ENCODE measurements at places on chromosomes 1 and 21. TPM values are rescaled to one million over a fixed set of nuclear protein-coding genes. Genes with fewer than 3 reads are reported as not detected.

ITPKB gene
- total RNA-seq: 7.1 TPM

NUDT17 gene
- total RNA-seq: 1.8 TPM

PRRX1 gene
- total RNA-seq: 307 TPM

DNA sequence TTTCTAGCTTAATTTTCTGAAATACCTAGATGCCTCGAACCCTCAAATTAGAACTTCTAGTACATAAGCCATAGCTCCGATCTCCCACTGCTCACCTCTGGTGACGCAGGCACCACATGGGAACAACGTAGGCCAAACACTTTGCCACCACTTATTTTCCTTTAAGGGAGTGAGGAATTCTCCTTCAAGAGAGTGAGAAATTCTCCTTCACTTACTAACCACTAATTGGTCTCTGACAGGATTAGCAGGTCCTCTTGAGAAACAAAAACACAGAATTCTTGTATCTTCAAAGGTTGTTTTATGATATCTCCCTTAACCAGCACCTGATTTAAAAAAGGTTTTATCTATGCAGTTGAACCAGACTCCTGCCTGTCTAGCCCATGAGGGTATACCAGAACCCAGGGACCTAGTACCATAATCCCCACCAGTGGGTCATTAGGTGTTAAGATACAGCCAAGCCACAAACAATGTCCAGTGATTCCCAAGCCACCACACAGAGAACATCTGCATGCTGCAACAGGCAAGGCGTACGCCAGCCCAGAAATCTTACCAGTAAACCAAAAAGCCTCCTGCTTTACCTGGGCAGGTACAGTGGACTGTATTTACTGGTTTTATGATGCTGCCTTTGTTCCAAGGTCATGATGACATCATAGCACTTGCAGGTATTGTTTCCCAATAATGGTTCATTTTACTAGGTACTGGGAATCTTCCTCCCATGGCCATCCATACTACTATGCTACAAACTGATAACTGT is 20.3 kb upstream of the CXADR start:
- DNase-seq: no peak

DNA sequence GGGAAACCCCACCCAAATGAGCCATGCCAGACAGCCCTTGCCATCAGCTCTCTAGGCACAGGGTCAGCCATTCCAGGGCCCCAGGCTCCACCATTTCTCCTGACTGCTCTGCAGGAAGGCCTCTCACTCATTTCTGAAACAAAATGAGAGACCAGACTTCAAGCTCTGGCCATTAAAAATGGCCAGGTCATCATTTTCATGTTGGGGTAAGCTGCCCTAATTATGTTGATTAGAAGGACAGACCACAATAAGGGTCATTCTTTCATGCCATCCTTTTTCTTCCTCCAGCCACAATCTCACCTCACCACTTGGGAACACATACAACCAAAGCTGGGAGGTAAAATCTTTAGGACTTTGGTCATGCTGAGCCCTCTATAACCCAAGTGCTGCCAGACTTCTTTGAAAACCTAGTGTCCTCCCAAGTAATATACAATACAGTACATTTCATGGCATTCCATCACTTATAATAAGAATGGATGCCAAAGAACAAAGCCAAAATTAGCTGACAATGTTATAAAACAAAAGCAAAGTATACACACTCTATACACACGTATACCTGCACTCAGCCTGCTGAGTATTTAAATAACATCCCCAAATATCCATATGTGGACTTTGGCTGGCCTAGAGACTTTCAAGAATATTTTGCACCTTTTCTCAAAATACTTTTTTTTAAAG is 22.4 kb upstream of the RBBP5 start:
- no peak for DNase-seq

GRCh38 chr21:38503583-38503982 is 5.3 kb upstream of the ERG start:
- DNase-seq: no peak

DNA sequence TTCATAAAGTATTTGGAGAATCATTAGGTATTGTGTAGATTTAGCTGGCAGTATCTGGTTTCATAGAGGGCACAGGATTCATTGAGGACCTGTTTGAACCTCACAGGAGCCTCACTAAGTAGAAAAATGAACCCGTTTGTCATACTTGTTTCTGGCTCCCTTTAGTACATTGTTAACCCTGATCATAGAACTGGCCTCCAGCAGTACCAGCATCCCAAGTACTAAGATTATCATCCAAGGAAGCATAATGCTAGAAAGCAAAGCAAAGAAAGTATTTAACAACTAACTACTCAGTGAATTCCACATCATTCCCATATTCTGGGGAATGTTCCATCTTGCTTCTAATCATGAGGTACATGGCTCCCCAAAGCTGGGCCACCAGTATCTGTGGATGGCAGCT is 54.9 kb downstream of the IVNS1ABP start:
- no peak for DNase-seq

DNA sequence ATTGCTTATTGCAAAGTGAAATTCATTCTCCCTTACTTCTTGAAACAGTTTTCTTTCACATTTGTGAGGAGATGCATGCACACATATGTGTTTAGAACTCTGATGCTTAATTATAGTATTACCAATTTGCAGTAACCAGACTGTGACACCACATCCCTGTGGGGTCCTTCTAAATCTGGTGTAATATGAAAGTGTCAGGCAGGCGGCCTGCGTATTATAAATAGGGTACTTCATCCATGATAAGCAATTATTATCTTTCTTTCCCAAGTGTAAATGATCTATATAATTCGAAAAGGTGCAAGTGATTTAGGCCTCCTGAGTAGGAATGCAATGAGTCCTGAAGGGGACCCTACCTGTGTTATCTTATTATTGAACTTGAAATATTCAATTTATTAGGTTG is 876 bp downstream of the EFCAB7 start:
- no peak for DNase-seq

DNA sequence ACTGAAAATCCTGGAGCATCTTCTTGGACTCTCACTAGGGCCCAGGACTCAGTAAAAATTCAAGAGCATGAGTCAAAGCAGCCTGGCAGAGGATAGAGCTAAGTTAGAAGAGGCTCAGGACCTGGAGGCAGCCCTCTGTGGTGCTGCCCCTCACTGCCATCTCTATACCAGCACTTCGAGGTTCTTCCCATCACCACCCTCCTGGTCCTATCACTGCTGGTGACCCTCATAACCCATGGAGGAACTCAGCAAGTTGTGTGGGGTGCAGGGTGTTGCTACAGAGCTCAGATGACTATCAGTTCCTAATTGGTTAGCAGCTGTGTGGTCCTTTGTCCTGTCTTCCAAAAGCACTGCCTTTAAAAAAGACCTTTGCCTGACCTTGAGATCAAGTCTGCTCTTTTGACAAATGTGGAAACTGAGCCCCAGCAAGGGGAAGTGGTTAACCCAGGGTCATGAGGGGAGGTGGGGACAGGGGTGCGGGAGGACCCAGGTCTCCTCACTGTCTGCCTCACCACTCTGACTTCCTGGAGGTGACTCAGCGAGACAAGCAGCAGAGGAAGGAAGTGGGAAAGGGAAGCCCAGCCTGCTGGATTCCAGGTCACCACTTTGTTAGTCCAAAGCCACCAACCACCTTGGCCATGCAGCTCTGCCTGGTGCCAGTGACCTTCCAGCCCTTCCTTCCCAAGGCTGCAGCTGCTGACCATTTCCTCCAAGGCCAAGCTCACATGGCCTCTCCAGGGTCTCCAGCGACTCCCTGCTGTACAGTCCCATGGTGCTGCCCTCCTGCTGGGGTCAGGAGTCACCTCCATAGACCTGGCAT is 199.4 kb upstream of the EDN2 start:
- no peak for DNase-seq

- DNase-seq: no peak
Measured at GRCh38 chr1:23174426-23175110, 5.9 kb upstream of the LUZP1 start.

GRCh38 chr1:36944883-36945282 is 89.4 kb downstream of the GRIK3 start:
- no peak for DNase-seq

DNA sequence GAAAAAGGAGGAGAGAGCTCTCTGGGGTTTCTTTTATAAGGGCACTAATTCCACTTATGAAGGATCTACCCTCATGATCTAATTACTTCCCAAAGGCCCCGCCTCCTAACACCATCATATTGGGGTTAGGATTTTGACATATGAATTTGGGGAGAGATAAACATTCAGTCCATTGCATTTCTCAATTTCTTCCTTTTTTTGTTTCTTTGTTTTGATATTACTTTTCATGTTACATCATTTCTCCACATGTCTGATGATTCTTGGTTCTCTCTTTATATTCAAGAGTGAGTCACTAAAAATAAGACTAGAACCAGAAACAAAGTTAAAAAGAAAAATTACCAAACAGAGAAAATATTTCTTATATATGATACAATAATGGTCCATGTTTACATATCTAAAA is 63.2 kb upstream of the DUSP10 start:
- no peak for DNase-seq

- no peak for DNase-seq
Measured at GRCh38 chr1:200922406-200922805, 27.7 kb downstream of the INAVA start.

GRCh38 chr1:232340446-232340845 is 289.5 kb downstream of the SIPA1L2 start:
- DNase-seq: no peak

Measured in osteoblast (primary cell).